ENCODE measurements at places on chromosomes 11 and 22.

GRCh38 chr11:77909277-77909676, 85.2 kb downstream of the INTS4 start:
- DNase-seq = no peak

GRCh38 chr11:19027829-19028595, 32.5 kb downstream of the MRGPRX2 start:
- DNase-seq = no peak

DNA sequence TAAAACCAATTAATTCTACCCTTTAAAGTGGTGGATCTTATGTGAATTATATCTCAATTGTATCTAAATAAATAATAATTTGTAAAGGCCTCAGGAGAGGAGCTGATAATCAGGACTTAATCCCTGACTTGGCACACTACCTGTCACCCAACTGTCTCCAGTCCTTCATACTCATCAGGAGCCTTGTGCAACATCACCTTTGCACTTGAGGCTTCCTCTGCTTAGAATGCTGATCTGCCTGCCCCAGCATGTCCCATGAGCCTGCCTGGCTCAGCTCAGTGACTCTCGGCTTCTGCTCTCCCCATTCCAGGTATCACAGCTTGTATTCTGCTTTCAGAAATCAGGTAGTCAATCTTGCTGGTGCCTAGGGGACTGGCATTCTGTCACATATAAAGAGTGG, 43.9 kb upstream of the PRODH start:
- DNase-seq = no peak

GRCh38 chr11:133827556-133827955, 17.8 kb downstream of the SPATA19 start:
- no peak for DNase-seq
